ENCODE measurements at places on chromosomes 12 and 14.

DNA sequence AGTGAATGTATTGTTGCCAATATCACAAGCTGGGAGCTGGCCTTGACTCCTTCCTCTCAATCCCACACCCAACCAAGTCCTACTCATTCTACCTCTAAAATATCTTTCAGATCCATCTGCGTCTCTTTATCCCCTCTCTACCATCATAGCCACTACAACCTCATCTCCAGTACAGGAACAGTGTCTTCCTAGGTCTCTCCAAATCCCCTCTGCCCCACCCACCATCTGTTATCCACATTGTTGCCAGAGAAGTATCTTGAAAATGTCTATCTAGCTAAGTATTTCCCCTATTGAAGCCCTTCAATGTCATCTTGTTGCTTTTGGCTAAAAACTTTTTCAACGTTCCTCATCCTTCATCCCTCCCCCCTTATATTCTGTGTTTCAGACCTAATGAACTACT is 244.7 kb downstream of the C12orf75 start:
- DNase-seq, result no peak

DNA sequence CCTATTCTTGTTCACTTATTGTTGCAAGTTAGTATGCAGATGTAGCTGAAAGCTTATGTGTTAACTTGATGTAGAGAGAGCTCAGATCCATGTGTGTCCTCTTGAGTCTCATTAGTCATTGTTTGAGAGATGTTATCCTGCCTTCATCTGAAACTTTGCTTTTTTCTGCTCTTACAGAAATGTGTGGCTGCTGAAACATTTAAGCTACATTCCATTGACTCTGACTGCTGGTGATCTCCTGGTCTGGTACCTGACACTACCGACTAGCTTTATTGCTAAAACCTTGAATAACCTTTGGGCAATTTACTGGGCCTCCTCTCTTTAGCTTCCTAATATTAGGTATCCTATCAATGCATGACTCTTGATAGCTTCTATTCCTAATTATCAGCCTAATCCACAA is 705.6 kb upstream of the FOXG1 start:
- no peak for DNase-seq

GRCh38 chr12:76117751-76118150 is 33.3 kb upstream of the NAP1L1 start:
- DNase-seq, result no peak

GRCh38 chr12:124681779-124682391 is 114.5 kb upstream of the NCOR2 start:
- no peak for DNase-seq

DNA sequence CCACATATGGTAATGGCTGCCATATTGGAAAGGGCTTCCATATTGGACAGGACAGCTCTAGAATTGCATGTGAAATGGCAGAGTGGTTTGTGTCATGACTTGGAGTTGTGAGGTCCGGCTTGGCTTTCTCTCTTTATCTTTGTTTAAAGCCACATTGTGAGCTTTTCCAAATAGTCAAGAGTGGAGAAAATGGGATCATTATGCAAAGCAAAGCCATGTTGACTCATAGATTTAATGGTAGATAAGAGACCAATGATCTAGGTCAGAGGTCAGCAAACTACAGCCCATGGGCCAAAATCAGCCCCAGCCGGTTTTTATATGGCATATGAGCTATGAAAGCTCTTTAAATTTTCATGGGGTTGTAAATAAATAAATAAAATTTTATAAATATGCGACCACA is 449.1 kb downstream of the BCL11B start:
- no peak for DNase-seq

GRCh38 chr12:104234926-104235499 is 19.4 kb downstream of the TXNRD1 start:
- DNase-seq, result no peak

DNA sequence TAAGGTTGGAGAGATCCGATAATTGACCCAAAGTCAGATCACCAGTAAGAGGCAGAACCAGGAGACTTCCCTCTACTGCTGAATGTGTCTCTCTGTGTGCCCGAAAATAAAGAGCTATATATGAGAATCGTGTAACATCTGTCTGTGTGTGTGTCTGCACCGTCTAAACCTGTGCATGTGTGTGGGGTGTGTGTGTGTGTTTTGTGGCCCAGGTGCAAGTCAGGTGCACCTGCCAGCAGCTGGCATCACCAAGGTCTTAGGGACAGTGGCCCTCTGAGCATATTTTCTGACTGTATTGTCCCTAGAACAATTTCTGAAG is 24.7 kb upstream of the KRT78 start:
- DNase-seq, result no peak
